ENCODE measurements at places on chromosomes 5 and 9.

DNA sequence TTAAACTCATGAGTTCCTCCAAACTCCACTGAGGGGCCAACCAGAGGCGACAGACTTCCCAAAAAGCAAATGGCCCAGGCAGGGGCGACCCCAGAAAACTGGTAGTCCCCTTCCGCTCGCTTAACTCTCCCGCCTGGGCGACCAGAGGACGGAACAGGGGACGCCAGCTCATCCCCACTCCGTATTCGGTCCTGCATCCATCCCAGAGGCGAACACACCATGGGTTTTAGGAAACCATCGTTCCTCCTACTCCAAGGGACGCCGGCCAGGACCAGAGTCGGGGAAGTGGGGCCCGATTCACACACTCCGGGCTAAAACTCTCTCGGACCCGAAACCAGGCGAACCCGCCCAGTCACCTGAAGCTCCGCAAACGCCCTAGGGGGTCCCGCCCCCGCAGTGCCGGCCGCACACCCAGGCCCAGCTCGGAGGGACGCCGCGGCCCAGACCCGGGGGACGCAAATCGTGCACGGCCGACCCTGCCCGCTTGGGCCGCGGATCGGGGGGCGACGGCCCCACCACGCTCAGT lies 478 bp downstream of the TEX10 start:
- DNase-seq: peak; percentile 6

- DNase-seq: no peak
Measured at GRCh38 chr9:37897665-37898064, 6.3 kb downstream of the SLC25A51 start.

DNA sequence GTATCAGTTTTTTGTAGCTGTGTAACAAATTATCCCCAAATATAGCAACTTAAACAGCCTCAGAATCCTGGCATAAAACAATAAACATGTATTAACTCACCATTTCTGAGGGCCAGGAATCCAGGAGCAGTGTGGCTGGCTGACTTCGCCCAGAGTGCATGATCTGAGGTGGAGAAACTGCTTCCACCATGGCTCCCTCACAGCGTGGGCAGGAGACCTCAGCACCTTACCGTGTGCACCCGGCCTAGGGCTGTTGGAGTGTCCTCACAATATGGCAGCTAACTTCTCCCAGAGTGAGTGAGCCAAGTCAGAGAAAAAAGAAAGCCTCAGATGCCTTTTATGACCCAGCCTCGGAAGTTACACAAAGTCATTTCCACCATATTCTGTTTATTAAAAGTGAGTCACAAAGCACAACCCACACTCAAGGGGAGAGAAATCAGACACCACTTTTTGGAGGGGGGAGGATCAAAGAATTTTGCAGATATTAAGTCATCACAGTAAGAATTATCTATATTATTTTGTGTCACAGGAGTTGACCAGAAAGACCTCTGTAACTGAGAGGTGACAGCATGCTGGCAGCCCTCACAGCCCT lies 59.6 kb downstream of the TSTD2 start:
- DNase-seq: no peak

GRCh38 chr5:76443066-76443800 lies 40.1 kb downstream of the IQGAP2 start:
- DNase-seq: no peak

GRCh38 chr9:11968631-11969030 lies 724.6 kb upstream of the TYRP1 start:
- no peak for DNase-seq

DNA sequence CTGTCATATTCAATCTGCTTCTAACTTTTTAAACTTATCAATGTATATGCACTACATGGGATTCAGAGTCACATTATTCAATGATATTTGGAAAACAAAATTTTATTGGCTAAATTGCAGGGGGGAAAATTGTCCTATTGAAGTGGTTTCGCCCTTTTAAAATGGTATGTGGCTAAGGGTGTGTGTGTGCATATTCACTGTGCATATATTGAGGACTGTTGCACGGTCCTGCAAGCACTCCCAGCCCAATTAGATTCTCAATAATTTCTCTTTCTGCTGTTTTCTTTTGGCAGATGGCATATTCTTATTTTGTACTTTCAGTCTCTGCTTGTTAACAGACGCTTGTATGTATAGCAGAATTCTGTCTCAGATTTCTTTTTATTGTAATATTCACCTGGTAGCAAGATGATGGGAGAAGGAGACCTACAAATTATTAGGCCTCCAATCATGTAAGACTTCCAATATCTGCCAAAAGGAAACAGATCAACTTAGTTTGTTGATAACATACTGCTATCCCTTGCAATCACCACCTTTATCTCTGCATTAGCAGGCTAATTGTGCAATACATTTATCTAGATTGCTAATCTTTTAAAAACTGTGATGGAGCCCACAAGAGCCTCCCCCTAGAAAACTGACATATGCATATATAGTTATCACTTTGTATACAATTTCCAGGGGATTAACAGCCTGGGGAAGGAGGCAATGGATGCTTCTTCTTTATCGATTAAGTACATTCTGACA lies 411.5 kb downstream of the PLK2 start:
- no peak for DNase-seq

DNA sequence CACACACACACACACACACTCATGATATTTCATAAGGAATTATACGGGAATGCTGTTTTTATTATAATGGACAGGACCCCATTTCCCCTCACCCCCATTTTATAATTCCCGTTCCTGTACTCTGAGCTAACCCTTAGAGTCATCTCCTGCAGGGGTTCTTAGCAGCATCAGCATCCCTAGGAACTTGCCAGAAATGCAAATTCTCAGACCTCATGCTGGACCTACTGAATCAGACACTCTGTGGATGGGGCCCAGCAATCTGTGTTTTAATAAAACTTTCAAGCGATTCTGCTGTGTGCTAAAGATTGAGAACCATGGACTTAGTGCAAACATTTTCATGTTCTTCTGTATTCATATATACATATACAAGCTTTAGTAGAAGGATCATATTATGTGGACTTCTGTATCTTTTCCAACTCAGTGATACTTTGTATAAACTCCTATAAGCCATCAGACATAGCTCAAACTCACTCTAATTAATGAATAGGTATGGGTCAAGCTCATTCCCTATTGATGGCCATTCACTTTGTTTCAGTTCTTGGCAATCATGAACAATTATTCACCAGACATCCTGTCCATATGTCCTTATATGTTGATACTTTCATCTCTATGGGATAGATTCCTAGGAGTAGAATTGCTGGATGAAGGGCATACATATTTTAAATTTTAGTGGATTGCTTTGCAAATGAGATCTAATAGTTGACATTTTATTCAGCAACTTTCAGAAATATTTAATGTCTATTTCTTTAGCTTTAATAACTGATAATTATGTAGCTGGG lies 65.5 kb downstream of the ARHGEF28 start:
- no peak for DNase-seq

- DNase-seq: no peak
Measured at GRCh38 chr5:130323804-130324454, 419.7 kb downstream of the CHSY3 start.

- peak; percentile 63 for DNase-seq
Measured at GRCh38 chr9:126722922-126723806, 81.7 kb upstream of the ZBTB43 start.

DNA sequence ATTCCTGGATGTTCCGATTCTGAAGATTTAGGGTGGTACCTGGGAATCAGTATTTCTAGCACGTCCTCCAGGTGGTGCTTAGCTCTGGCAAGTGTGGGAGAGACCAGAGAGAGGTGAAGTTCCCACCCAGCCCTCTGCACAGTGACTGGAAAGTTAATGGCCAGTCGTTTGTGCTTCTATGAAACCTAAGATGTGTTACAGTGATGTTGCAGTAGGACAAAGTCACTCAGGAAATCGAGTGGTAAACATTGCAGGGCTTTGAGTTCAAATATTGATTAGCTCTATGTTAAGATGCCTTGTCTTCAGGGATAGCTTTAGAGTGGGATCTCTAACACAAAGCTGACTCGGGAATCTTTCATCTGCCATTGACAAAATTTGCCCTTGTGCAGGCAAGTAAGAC lies 55.6 kb downstream of the PIK3R1 start:
- DNase-seq: no peak

DNA sequence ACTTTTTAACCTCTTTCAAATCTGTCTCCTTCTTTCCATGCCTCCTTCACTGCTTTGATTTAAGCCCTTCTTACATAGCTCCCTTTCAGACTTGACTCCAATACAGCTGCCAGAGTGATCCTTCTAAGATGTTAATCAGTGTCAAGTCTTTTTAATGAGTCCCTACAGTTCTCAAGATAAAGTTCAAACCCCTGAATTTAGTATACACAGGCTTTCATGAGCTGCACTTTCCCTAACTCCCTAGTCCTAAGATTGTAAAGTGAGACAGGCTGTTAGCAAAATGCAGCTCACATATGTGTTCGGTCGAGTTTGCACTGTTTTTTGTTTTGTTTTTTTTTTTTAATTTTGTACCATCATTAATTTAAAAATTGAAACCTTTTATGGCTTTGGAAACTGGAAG lies 190.4 kb upstream of the VCAN start:
- DNase-seq: no peak

DNA sequence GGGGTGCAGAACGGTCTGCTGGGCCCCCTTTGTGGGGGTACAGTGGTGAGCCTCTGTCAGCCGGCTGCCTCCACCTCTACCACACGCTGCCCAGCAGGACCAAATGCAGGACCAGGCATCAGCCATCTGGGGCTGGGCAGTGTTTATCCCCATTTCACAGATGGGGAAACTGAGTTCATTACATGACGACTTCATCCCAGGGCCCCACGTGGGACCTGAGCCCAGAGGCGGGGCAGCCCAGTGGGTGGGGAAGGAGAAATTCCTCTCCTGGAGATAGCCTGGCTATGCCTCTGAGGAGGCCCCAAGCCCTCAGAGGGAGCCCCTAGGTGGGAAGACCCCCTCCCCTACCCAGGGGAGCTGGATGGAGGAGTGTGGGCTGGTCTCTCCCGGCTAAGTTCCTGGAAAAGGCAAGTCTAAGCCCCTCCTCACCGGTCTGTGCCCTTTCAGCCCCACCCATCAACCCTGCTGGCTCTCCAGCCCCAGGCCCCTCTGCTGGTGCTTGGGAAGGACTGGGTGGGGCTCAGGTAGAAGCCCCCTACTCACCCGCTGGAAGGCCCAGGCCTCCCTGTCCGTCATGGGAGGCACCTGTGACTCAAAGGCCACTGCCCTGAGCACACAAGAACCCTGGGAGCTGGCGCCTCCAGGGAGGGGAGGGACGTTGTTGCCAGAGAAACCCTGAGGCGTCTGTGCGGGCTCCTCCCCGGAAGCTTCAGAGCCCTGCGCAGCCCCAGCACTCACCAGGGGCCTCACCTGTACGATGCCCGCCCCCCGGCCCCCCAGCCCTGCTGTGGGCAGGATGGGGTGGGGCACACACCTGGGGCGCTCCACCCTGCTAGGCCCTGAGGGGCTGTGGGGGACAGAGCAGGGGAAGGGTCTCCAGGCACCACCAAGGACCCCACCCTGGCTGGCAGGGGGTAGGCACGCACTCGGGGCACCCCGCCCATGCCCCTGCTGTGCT lies 7.4 kb upstream of the CCDC187 start:
- DNase-seq: no peak

DNA sequence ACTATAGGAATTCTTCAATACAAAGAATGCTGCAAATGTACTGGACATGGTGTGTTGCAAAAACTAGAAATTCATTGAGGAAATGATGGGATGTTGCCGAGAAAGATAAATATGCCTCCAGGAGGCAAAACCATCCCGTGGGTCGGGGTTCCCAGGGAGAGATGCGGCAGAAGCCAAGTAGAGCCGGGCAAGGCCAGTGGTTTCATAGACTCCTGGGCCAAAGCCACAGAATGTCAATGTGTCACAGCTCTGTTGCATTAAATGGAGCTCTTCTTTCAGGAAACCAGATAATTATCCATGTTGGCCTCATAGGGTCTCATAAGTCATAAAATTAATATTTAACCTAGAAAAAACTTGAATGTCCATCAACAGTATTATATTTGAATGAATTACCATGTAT lies 419.5 kb upstream of the CDH10 start:
- no peak for DNase-seq

- DNase-seq: no peak
Measured at GRCh38 chr5:111942201-111942600, 185.2 kb upstream of the NREP start.

- DNase-seq: no peak
Measured at GRCh38 chr9:86351880-86352279, 2.3 kb downstream of the TUT7 start.

DNA sequence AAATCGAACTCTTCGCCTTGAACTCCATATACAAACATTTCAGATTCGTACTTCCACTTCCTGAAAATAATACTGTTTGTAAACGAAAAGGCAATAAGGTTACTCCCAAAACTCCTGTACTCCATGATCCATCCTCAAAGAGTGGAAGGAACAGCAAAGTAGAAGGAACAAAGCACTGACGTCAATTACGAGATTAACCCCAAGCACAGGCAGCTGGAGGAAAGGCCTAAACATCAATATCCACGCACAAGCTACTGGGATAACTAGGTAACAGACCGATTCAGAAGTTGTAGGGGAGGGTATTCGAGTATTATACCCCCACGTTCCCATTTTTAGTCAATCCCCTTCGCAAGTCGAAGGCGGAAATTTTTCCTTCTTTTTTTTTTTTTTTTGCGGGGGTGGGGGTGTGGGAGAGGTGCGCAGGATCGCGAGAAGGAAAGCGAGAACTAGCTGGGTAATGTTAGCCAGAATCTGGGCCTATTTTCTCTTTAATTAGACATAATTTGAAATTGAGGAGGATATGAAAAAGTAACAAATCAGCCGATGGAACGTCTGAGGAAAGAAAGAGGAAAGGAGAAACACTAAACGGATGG lies 909 bp downstream of the AFF4 start:
- no peak for DNase-seq

DNA sequence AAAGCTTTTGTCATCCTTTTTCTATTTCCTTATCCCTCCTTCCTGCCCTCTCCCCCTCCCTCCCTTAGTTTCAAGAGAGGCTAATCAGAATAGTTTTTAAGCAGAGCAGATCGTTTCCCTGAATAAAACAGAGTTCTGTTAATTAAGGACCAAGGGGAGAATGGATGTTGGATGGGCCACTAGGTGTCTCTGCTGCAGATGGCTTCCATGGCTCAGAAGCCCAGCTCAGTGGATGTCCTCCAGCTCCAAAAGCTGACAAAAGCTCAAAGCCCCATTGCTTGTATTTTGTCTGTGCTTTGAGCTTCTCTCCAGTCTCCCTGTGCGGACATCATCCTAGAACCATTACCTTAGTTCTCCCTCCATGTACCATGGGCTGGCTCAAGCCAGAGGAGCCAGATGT lies 21.0 kb upstream of the NPR3 start:
- no peak for DNase-seq

- DNase-seq: no peak
Measured at GRCh38 chr5:62268234-62268633, 37.8 kb upstream of the KIF2A start.

- no peak for DNase-seq
Measured at GRCh38 chr9:100590481-100590880, 12.6 kb downstream of the CAVIN4 start.

- DNase-seq: no peak
Measured at GRCh38 chr9:129990269-129991010, 52.5 kb downstream of the FNBP1 start.

DNA sequence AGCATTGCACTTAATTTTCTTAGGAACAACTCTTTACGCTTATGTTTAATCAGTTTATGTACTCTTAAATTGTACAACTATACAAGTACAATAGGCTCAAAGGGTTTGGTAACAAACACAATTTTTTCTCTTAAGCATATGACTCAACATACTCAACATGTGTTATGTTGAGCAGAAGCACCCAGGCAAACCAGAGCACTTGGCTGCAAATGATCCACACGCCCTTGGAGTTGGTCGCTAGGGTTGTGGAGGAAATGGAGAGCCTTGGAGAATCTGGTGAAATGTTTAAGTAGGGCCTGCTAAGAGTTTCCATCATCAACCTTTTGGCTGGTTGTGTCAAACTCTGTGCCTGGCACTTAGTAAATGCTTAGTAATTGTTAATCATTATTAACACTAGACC lies 25.1 kb upstream of the MIER3 start:
- no peak for DNase-seq

- no peak for DNase-seq
Measured at GRCh38 chr9:134569626-134570025, 72.0 kb upstream of the COL5A1 start.
